ENCODE measurements at places on chromosomes 7 and 10. TPM values are rescaled to one million over a fixed set of nuclear protein-coding genes. Genes with fewer than 3 reads are reported as not detected.

DNA sequence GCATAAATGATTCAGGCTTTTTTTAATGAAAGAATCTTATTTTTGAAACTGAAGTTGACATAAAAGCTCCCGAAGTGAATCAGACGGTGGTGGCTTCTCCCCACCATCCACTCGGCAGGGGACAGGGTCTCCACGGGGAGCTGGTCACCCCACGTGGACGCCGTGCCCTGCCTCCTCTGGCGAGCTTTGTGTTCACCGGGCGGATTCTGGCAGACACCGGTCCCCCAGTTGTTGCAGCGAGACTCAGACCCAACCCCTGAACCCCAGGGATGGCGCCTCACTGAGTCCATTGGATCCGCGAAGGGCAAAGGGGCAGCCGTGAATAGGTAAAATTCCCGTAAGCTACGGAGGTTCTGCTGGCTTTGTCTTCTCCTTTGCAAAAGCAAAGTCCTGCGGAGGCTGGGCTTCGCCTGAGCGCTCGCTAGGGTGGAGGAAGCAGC, 38.4 kb downstream of the PTPRN2 start:
- no peak for DNase-seq
- no peaks in the 10 kb centered on the region for H3K36me3 ChIP-seq
- H3K4me1 ChIP-seq = no peaks in the 10 kb centered on the region

Gene GNAT3
- not detected for total RNA-seq

Gene PDE6C
- total RNA-seq = not detected

Gene SEC61G
- total RNA-seq = 144 TPM

Gene MYH16
- total RNA-seq = not detected

DNA sequence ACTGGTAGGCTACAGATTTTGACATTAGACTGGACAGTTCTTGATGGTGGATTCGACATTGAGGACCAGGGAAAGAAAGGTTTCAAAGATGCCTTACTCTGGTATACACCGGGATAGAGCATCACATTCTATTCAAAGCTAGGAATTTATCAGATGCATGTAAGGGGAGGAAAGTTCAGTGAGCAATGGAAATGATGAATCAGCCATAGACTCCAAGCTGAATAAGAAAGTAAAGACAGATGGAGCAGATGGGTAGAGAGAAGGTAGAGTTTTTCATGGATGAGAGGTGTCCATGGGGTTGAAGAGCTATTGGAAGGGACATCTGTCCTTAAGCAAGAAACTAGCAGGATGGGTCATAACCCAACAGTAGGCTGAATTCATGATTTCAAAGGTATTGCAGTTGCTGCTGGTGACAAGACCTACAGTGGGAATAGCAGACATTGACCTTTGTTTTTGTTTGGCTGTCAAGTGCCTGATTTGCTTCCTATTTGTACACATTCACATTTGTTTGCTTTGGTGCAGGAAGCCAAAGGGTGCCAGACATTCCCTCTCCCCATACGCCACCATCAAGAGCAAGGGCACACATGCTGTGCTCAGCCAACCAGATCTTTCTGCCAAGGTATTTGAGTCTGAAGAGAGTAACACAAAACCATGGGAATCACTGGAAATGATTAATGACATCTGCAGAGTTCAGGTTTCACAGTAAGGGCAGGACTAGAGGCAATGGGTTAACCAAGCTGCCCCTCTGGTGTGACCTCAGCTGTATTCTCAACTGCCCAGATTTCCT, 8.6 kb upstream of the CACUL1 start:
- no peak overlapping the region for H3K27ac ChIP-seq
- no peak overlapping the region for H3K4me3 ChIP-seq
- H3K36me3 ChIP-seq = no peaks in the 10 kb centered on the region
- no peak for DNase-seq

DNA sequence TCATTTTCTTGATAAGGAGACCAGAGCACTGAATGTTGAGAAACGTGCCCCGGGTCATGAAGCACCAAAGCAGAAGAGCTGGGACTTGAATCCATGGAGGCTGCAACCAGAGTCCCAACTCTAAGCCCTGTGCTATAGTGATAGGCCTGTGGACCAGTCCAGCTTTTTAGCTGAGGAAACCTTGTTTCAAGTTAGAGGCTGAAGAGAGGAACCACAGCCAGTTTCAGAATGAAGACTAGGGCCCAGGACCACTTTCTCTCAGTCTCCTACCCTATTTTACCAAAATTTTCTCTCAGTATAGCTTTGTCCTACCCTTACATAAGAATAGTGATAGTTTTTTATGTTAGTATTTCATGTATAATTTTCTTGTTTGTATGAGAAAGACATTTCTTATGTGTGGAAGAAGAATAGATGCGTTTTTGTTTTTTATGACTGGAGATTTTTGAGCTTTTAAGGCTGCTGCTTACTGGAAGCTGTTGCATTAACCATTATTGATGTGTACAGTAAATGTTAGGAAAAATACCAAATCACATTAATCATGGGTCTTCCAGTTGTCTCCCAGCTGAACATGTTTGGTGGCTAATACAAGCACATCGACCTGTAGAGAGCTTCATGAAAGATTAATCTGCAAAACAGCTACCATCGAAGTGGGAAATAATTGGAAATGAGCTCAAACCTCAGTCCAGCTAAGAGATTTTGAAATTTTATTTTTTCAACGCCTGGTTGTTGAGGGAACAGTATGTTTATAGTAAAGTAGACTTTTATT, 45.0 kb upstream of the CSTF2T start:
- H3K27ac ChIP-seq = no peak overlapping the region
- no peak for DNase-seq
- H3K36me3 ChIP-seq = no peaks in the 10 kb centered on the region

All from CD8-positive, alpha-beta memory T cell (primary cell).